ENCODE measurements at places on chromosomes 5 and 9.

GRCh38 chr9:95491543-95492320 is 25.0 kb downstream of the PTCH1 start:
- no peak for DNase-seq
- no peak overlapping the region for H3K4me3 ChIP-seq
- no peaks in the 10 kb centered on the region for H3K36me3 ChIP-seq
- no peak overlapping the region for H3K27ac ChIP-seq
- H3K27me3 ChIP-seq, result no peaks in the 10 kb centered on the region

DNA sequence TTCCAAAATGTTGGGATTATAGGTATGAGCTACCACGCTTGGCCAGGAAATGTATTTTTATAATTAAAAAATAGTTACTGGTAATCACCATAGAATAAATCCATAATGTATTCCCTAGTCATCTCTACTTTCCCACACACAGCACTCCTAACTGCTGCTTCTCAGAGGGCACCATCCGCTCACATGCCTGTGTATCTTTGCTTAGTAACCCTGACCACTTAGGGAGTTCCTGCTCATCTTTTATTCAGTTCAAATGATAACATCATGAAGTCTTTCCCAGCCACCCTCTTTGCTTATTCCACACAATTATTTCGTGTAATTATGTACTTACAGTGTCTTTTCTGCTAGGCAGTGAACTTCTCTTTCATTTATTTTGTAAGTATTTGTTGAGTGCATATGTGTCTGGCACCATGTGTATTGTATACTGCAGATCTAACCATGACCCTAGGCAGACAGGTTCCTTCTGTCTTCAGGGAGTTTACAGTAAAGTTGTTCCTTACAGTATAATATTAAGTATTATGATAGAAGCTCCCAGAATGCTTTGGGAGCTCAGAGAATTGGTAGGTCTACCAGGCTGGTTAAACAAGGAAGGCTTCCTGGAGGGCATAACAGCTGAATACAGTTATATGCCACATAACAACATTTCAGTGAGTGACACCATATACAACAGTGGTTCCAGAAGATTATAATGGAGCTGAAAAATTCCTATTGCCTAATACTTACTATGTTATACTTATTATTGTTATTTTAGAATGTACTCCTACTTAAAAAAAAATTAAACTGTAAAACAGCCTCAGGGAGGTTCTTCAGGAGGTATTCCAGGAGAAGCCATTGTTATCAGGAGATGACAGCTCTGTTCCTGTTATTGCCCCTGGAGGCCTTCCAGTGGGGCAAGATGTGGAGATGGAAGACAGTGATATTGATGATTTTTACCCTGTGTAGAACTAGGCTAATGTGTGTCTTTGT is 39.2 kb downstream of the DCAF10 start:
- no peak overlapping the region for H3K27ac ChIP-seq
- peaks cover 11% of the 10 kb centered on the region for H3K36me3 ChIP-seq

DNA sequence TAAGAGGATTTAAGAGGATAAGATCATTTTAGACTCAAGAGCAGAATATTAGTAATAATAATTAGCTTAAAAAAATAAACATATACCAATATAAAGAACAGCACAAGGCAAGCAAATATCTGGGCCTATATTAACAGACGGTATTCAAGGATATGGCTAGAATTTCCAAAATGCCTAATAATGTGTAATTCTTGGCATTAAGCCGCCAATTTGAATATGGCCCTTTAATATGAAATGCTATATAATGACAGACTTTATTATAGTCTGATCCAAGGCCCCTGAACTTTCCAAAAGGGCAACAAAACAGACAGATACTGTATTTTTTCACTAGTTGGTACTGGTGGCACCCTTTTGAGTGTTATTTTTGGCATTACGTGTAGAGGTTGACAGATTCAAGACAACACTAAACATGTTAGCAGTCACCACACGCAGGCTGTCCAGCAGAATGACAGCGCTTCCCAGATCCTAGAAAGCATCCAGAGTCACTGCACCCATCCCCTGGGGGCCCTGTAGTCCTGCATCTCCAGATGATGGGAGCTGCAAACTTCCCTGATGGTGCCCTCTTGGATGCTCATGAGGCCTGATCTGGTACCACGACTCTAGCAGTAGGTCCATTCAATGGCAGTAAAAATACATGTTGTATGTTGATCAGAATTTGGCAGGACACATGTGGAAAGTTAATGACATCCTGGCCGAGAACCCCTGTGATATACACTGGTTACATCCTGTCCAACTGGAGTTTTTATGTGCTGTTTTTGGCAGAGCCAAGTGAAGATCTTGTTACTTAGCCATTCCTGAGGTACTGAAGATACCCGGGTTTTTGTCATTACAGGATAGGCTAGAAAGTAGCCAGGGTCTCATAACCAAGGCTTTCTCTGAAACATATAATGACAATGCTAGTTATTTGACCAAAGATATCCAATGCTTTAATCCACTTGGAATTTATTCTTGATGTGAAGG is 1.7 kb upstream of the ABL1 start:
- H3K4me1 ChIP-seq, result peaks cover 39% of the 10 kb centered on the region
- H3K27ac ChIP-seq, result peak overlapping the region; percentile 99
- peaks cover 16% of the 10 kb centered on the region for H3K36me3 ChIP-seq
- H3K27me3 ChIP-seq, result no peaks in the 10 kb centered on the region
- DNase-seq, result peak; percentile 21
- H3K4me3 ChIP-seq, result peak overlapping the region; percentile 90

DNA sequence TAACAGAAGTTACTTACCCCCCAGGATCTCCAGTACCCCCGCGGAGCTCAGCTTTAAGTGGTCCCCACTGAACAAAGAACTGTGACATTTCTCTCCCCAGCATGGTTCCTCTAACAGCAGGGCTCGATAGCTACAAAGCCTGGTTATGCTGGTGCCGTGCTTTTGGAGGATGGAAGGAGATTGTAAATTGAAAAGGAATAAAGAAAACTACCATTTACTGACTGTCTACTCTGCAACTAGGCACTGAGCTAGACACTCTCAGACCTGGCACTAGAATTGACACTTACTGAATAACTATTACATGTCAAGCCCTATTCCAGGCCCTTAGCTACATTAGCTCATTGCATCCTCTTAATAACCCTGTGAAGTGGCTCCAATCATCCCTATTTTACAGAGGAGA is 145.3 kb downstream of the TTLL11 start:
- H3K4me1 ChIP-seq, result peaks cover 21% of the 10 kb centered on the region
- H3K4me3 ChIP-seq, result no peak overlapping the region
- no peaks in the 10 kb centered on the region for H3K27me3 ChIP-seq
- peaks cover 10% of the 10 kb centered on the region for H3K36me3 ChIP-seq

DNA sequence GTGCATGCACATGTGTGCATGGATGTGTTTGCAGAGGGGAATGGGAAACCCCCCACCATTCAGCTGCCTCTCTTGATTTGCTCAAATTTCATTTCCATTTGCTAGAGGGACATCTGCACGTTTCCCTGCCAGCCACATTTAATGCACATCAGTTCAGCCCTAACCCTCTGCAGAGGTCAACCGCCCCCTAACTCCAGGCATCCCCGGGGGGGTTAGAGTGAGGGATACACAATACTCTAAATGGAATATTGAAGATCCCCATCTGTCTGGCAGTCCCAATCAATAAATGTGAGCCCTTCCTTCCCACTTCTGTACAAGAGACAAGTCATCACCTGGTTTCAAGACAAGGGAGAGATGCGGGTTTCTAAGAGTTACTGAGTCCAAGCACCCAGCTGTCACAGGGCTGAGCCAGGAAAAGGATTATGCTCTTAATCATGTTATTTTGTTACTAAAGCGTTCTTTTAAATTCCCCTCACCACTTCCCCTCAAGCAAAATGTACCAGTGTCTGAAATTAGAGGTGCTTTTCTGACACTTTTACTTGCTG is 134.1 kb downstream of the SEMA6A start:
- H3K27ac ChIP-seq, result no peak overlapping the region
- H3K4me3 ChIP-seq, result no peak overlapping the region
- peaks cover 7% of the 10 kb centered on the region for H3K4me1 ChIP-seq

DNA sequence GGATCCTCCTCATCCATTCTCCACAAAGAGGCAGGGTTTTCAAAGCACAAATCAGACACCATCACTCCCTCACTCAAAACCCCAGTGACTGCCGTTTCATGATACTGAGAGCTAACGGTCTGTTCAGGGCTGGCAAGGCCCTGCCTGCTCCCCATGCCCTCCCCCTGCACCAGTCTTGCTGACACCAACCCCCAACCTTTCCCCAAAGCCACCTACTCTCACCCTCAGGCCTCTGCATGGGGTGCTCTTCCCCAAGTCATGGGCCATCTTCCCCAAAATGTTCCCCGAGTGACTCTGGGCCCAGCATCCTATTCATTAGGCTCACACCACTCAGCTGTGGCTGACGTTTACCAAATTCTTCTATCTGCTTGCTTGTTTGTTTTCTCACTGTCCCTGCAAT is 21.7 kb upstream of the OLFM1 start:
- H3K4me3 ChIP-seq, result no peak overlapping the region
- DNase-seq, result no peak
- H3K36me3 ChIP-seq, result no peaks in the 10 kb centered on the region
- H3K27ac ChIP-seq, result no peak overlapping the region

DNA sequence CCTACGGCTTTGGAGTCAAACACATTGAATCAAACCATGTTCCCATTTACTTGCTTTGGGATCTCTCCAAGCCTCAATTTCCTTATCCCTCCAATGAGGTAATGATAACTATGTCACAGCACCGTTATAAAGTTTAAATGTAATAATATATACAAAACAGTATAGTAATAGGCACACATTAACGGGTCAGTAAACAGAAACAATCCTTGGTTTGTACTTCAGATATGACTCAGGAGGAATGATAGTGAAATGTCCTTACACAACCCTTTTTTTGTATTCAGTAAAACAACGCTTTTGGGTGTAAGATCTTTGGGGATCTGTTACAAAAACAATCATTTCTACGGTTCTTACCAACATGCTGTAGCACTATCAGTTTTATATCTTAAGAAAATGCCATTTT is 178.5 kb upstream of the GNA14 start:
- no peaks in the 10 kb centered on the region for H3K27me3 ChIP-seq
- peaks cover 4% of the 10 kb centered on the region for H3K4me1 ChIP-seq
- no peak for DNase-seq
- H3K27ac ChIP-seq, result no peak overlapping the region

- peaks cover 6% of the 10 kb centered on the region for H3K4me1 ChIP-seq
- H3K36me3 ChIP-seq, result no peaks in the 10 kb centered on the region
- no peak overlapping the region for H3K4me3 ChIP-seq
These were observed 72.9 kb downstream of the RFK start for GRCh38 chr9:76321195-76321828.

- peak; percentile 33 for DNase-seq
- no peak overlapping the region for H3K4me3 ChIP-seq
- no peaks in the 10 kb centered on the region for H3K4me1 ChIP-seq
These were observed 11.9 kb upstream of the GARNL3 start for GRCh38 chr9:127252410-127253318.

- H3K27ac ChIP-seq, result peak overlapping the region; percentile 32
- H3K27me3 ChIP-seq, result peaks cover 19% of the 10 kb centered on the region
These were observed 132.4 kb upstream of the NIPBL start for GRCh38 chr5:36743891-36744772.
